Caki2 (cell line): ENCODE measurements at places on chromosomes 2 and 18.

DNA sequence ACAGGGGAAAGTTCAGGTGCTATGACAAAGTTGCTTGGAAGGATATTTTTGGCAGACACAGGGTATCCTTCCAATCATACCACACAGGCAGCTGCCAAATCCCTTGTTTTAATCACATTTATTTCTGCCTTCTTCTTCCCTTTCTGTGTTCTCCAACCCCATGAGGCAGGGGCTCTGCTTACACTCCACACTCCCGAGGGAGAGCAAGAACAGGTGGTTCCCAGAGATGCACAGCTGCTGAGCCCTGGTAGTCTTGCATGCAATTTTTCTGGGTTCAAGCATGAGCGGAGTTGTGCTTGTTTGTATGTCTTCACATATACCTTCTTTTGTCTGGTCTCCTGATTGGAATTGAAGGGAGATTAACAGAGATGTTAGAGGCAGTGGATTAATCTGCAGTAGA, 251.7 kb upstream of the ST6GAL2 start:
- DNase-seq, result no peak

GRCh38 chr18:28284132-28284531, 107.2 kb upstream of the CDH2 start:
- no peak for DNase-seq

DNA sequence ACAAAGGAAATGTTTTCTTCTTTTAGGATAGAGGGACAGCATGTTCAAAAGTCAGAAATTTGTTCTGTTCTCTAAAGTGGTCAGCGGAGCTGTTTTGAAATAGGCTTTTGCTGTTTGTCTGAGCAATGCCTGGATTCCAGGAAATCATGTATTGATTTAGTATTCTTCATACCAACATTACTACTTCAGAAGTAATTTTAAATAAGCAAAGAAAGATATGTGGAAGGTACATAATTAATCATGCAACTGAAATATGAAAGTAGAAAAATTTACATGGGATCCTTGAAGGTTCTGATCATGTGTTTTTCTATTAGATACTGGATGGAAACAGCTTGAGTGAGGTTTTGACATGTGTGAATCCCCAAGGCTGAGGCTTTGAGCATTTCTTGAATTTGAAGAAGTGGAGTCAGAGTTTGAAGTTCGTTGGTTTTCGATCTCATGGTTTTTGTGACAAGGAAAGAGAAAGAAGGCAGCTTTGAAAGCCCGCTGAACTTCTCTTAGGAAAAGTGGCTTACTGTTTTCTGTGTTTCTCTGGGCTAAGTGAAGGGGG, 220.0 kb downstream of the LDLRAD4 start:
- no peak for DNase-seq

- no peak for DNase-seq
Measured at GRCh38 chr2:38159191-38159590, 83.2 kb upstream of the CYP1B1 start.

DNA sequence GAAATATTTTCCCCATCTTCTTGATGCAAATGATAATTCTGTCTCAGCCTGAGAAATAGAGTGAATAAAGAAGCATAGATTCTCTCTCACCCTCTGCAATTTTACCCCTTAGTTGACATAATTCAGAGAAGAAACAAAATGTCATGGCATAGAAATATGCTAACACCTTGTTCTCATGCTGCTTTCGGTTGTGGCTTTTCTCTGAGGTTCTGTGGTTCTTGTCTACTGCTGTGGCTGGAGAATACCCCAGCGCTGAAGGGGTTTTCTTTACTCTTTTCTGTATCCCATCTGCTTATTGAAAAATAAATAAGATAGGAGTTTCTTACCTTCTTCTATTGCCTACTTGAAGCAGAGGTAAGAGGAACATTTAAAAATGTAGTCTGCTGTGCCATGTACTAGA, 15.4 kb upstream of the RAB27B start:
- no peak for DNase-seq
